ENCODE measurements at places on chromosomes 11 and 22.
A peak's percentile ranks its signal among the peaks of the same experiment; 100 is the strongest.

DNA sequence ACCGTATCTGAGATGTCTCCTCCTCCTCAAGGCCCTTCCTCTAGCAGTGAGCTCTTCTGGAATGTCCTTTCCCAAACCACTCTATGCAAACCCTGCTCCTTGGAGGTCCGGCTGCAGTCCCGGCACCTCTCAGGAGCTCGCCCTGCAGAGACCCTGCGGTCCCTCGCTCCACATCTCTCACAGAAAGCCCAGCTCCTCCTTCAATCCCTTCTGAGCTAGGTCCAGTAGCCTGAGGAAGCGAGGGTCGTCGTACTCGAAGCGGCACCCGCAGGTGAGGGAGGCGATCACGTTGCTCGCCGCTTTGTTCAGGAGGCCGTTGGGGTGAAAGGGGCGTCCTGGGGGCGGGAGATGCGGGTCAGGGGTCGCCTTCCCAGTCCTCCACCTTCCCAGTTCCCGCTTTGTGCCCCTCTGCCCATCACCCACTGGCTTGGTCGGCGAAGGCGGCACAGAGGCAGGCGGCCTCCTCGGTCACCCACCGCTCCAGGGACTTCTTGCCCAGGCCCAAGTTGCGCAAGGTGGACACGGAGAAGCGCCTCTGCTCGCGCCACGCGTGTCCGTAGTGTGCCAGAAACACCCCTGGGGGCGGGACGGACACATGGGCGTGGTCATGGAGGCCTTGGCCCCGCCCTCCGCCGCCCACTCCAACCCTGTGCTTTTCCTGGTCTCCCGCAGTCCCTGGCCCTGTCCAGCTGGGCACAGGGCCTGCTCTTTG is 21.5 kb upstream of the CYP2D6 start:
- DNase-seq, result no peak

GRCh38 chr11:1913271-1914060 is 6.0 kb upstream of the TNNT3 start:
- DNase-seq, result no peak

GRCh38 chr11:111935317-111936039 is 1.7 kb upstream of the DIXDC1 start:
- DNase-seq, result no peak

DNA sequence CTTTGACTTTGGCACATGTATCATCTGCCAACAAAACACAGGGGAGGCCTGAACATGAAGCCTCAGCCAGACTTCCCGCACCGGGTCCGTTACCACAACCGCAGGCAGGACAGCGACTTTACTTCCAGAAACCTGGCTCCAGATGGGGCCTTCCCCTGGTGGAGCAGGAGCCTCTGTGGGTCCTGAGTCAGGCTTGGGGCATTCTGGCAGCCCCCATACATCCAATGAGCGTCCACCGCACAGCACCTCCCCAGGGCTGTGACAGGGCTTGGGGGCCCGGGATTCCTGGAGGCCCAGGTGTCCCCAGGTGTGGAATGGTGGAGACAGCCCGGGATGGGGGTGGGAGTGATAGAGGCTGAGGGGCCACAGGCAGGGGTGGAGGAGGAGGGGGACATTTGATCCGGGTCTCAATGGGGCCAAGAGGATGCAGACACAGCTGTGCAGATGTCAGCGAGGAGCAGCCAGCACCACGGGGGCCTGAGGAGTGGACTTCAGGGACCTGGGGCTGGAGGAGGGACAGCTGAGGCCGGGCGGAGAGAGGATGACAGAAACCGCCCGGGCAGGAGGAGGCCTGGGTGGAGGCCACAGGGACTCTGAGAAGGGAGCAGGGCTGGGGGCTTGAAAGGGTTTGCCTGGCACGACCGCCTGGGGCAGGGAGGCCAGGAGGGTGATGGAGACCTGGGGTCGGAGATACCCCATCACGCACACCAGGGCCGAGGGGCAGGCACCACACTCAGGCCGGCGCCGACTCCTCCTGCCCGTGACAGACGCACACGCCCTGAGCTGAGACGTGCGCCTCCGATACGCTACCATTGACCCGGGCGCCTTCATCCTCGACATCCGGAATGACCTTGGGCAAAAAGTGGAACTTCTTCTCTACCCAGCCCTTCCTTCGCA is 8.6 kb downstream of the TTLL8 start:
- DNase-seq, result no peak

DNA sequence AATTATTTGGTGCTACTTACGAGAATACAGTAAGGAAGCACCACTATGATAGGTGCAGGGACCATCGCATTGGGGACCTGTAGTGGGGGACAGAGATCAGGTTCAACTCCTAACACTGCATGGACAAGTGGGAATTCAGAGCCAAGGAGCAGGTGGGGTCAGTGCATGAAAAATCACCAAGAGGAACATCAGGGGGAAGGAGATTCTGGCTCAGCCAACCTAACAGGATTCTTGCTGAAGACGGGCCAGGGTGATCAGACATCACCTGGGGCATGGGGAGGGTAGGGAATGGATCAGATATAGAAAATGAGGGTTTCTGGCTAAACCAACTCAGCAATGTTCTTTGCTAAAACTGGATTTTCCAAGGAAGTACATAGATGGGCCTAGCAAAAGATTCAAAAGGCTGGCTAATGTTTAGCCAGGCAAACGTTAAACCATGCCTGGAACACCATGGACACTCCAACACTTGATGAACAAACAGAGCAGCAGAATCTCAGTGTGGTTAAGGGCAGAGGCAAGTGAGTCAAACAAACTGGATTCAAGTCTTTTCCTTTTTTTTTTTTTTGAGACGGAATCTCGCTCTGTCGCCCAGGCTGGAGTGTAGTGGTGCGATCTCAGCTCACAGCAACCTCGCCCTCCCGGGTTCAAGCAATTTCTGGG is 70.0 kb downstream of the MICAL3 start:
- DNase-seq, result peak; percentile 97

Data from kidney tubule cell (primary cell).